ENCODE measurements at places on chromosomes 2 and 18. TPM values are rescaled to one million over a fixed set of nuclear protein-coding genes. Genes with fewer than 3 reads are reported as not detected.

Gene SKOR2
- not detected for total RNA-seq

Gene METTL4
- total RNA-seq: 5.1 TPM

Gene CRYGD
- total RNA-seq: not detected

Gene SERPINB2
- not detected for total RNA-seq

Gene SCN2A
- not detected for total RNA-seq

Gene TNFAIP6
- not detected for total RNA-seq

Gene TNP1
- total RNA-seq: not detected

Gene RAPGEF4
- not detected for total RNA-seq

Gene OR6B2
- total RNA-seq: not detected

Gene ATP6V1B1
- total RNA-seq: 43.9 TPM

Gene ABCB11
- not detected for total RNA-seq

DNA sequence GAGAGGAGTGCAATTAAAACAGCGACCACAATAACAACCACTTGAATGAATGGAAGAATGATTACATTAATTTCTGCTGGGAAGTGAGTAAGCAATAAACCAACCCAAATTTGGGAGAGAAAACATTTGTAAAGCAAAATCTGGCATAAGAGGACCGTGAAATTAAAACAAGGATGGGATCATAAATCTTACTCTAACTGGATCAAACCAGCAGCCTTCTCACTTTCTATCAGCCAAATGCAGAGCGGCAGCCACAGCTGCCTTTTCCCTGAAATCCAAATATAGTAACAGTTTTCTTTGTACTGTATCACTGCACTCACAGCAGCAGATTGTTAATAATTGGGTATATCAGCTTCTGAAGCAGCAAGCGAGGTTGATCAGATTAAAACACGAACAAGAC lies 245.2 kb upstream of the REG3G start:
- DNase-seq: no peak

DNA sequence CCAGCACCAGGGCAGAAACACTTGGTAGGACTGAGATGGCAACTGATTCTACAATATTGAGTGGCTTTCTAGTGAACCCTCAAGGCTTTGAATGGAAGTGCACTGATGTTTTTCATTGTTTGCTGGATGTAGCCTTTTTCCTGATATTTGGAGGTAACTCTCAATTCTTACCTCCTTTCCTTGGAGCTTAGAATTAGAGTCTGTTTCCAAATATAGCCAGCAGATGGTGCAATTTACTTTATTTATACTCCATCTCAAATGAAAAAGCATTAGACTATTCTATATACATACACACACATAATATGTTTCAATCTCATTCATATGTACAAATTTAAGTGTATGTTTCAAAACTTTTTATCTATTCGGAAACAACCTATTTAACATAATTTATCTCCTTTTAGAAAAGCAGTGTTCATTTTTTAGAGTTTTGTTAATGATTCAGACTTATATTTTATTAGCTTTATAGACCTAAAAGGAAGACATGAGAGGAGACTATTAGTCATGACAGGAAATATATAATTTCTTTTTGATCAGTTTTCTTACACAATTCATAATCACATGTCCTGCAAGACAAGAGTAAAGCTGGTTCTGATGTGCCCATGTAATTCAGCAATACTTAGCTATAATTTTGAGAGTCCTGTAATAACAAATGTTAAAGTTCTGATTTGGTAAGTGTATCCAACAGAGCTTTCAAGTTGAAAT lies 124.8 kb downstream of the NUP35 start:
- peak; percentile 67 for DNase-seq

DNA sequence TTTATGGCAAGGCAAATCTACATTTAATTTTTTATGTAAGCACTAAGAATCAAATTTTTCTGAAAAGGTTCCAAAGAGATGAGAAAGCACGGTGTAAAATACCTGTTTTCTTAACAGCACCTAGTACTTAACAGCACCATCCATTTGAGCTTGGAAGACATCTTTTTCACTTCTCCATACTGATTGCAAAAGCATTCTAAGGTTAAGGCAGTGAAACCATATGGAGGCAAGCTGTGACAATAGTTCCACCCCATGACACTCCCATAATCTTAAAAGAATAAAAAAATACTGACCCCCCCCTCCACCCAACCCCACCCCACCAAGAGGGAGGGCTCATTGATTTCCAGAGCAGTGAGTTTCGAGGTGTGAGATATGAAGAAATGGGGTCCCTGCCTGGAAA lies 60.6 kb downstream of the ZCCHC2 start:
- no peak for DNase-seq

DNA sequence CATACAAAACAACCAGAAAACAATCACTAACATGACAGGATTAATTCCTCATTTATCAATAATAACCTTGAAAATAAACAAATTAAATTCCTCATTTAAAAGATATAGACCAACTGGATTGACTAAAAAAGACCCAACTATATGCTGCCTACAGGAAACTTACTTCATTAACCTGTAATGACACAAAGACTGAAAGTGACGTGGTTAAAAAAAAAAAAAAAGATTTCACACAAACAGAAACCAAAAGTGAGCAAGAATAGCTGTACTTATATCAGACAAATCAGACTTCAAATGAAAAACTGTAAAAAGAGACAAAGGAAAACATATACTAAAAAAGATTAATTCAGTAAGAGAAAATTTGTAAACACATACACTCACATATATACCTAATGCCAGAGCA lies 201.2 kb downstream of the CCDC178 start:
- no peak for DNase-seq

GRCh38 chr2:9657731-9658130 lies 26.9 kb upstream of the YWHAQ start:
- DNase-seq: no peak

- no peak for DNase-seq
Measured at GRCh38 chr2:46829231-46829995, 86.2 kb downstream of the MCFD2 start.

DNA sequence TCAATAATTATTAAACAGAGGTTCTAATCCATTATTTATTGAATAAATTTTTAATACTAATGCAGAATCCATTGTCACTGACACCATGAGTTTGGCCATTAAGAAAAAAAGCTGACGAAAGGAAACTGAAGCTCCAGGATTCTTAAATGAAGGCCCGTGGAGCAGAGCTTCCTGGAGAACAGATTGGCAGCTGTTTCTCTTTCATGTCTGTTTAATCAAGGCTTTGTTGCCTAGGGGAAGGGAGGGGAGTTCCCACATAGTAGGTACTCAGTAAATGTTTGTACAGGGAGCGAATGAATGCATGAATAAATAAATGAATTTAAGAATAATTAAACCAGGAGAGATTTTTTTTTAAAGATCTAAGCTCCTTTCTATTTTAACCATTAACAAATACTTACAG lies 315.1 kb upstream of the KLHL29 start:
- DNase-seq: no peak

GRCh38 chr2:70679259-70679658 lies 88.7 kb downstream of the ADD2 start:
- no peak for DNase-seq

DNA sequence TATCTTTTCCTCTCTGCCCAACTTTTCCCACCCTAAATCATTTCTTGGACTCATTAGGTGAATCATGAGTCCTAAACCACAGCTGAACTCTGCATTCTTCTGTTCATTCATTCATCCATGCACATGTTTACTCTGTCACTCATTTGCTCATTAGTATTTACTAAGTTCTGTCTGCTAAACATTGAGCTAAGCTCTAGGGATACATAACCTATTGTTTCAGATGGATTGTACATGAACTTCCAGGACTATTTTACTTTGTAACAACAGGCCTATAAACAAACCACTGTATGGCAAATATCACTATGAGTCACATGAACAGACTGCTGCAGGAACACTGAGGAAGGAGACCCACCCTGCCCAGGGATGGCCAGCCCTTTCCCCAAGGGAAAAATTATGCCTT lies 14.6 kb upstream of the DYNC2LI1 start:
- DNase-seq: peak; percentile 70

GRCh38 chr2:9178904-9179571 lies 27.6 kb upstream of the ASAP2 start:
- DNase-seq: peak; percentile 74

DNA sequence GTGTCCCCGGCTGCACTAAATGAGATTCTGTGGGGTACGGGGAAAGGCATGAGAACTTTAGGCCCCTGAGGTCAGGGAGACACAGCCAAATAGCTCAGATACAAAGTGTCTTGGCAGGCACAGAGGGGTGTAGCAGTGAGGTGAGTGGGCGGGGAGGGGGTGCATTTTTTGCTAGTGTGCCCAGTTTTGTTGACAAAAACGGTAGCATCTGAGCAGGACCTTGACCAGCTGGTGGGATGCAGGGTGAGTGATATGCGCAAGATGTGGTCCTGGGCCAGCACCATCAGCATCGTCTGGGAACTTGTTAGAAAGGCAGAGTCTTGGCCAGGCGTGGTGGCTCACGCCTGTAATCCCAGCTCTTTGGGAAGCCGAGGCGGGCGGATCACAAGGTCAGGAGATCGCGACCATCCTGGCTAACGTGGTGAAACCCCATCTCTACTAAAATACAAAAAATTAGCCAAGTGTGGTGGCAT lies 127.3 kb upstream of the LGALSL start:
- DNase-seq: no peak

GRCh38 chr2:234257859-234258561 lies 207.5 kb downstream of the SPP2 start:
- peak; percentile 87 for DNase-seq

DNA sequence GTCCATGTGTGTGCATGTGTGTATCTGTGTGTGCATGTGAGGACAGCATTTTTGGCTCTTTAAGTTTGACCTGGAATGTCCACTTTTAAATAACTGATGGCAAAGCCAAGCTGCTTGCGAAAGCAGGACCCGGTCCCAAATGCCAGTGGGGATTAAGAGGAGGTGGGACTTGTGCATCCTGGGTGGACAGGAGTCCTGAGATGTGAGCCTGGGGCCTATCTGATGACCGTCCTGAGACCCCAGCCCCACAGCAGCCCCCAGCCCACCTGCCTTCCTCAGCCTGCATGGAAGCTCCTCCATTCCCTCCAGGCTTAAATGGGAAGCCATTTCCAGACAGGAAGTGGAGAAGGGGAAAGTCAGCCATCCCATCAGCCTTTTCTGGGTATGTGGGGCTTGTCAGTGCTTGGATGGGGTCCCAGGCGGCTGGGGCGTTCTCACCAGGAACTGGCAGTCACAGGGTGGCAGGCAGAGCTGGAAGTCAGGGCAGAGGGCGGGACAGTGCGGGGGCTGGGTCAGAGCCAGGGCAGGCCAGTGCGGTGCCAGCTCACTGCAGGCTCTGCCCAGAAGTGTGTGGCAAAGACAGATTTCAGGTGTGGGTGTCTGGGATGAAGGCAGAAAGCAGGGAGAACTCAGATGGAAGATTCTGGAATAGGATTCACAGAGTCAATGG lies 117.8 kb downstream of the ACKR3 start:
- no peak for DNase-seq

- DNase-seq: no peak
Measured at GRCh38 chr2:143436951-143437350, 307.7 kb downstream of the ARHGAP15 start.

DNA sequence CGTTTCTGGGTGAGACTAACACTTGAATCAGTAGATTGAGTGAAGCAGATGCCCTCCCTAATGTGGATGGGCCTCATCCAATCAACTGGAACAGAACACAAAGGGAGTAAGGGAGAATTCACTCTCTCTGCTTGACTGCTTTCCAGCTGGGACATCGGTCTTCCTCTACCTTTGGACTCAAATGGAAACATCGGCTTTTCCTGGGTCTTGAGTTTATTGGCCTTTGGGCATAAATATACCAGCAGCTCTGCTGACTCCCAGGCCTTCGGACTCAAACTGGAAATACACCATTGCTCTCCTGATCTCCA lies 311.6 kb downstream of the STK39 start:
- DNase-seq: no peak

GRCh38 chr2:173652311-173652710 lies 297.6 kb downstream of the CDCA7 start:
- peak; percentile 13 for DNase-seq

DNA sequence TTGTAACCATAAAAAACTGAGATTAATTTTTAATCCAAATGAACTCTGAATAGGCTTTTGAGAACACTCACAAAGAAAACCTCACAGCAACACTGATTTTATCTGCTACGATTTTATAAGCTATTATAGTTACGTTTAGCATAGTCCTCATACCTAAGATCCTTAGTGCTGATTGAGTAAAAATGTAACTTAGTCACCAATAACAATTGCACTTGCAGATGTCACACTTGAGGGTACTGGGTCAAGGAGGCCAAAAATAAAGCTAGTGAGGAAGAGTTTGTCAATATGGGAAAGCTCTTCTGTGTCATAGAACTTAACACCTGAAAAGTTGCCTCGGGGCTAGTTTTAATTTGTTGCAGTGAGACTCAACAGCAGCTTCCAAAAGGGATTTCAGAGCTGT lies 706.5 kb upstream of the FAM98A start:
- DNase-seq: no peak

- DNase-seq: no peak
Measured at GRCh38 chr2:233084488-233084887, 24.3 kb downstream of the INPP5D start.

- DNase-seq: no peak
Measured at GRCh38 chr2:127155947-127156346, 49.0 kb upstream of the BIN1 start.

GRCh38 chr2:109432421-109432820 lies 181.3 kb downstream of the SEPTIN10 start:
- DNase-seq: no peak

GRCh38 chr2:191038741-191039140 lies 24.8 kb upstream of the STAT1 start:
- DNase-seq: no peak

GRCh38 chr2:180101846-180102245 lies 94.7 kb upstream of the CWC22 start:
- DNase-seq: no peak

DNA sequence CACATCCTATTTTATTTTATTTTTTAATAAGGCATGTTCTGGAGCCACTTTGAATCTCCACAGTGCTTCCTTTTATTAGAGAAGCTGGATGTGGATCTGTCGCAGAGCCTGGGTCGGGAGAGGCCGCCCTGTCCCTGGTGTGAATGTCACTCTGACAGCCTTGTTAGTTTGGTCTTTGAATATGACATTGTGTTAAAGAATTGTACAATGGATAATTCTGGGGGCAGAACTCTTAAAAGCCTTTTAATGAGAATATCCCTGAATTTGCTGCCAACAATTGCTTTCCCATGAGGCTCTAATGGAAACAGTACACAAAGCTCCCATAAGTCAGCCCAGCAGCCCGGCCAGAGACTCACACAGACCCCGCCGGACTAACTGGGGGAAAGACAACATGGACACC lies 82.4 kb downstream of the MTCL1 start:
- DNase-seq: no peak

DNA sequence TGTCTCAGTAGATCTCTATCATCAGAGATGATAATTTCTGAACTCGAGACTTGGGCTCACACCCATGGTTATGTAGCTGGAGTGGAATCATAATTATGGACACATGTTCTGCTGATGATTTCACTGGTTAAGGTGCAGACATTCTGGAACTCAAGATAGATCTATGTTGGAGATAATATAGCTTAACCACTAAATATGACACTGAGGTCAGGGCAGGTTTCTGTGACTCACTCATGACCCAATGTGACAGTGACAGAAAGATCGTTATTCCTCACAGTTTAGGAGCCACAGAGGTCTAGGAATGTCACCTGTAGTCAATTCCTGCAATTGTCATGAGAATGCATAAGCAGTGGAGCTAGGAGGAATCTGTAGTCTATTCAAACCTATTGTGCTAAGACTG lies 828.6 kb downstream of the TRIB2 start:
- no peak for DNase-seq

All from HT-29 (cell line).